Breast epithelium (tissue), 4 donors: ENCODE measurements at places on chromosomes 13 and 19.

GRCh38 chr19:7340959-7341837 lies 7.5 kb upstream of the ARHGEF18 start:
- peak; percentile 64 for DNase-seq

DNA sequence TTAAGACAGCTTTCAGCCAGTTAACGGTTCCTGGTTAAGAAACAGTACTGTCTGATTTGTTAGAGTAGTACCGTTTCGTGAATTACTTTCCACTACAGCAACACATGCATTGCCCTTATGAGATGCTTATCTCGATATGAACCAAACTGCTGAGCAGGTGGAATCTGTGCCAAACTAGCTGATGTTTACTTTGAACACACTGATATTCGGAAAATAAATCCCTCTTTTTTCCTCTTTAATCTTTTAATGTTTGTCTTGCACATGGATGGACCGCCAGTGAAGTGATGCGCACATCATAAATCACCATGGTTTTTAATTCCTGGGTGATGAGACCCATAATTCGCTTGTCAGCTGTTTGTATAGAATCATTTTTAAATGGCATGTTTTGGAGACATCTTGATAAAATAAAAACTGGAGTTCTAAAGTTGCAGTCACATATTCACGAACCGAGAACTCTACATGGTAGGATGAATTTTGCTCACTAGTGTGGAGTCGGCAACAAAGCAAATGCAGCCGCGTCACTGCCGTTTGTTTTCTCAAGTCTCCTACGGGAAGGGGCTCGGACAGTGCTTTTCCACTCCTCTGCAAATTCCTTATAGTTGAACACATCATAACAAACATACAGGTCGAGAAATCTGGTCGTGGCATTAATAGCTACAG lies 1.1 kb downstream of the GJA3 start:
- no peak for DNase-seq

GRCh38 chr19:44903602-44904425 lies 1.8 kb upstream of the APOE start:
- DNase-seq, result peak; percentile 78

DNA sequence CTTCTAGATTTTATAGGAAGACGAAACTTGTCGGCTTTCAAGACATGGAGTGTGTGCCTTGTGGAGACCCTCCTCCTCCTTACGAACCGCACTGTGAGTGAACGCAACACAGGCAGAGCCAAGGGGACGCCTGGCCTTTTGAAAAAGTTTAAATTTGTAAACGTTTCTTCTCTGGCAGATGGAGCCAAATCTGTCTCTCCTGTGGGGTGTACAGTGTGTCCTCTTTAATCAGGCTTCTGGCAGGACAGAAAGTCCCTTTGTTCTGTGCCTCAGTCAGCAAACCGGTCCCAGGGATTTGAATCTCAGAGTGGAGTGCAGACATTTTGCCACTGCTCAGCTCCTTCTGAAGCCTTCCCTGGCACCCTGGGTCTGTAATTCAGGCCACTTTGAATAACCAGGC lies 56.5 kb downstream of the TNFRSF19 start:
- no peak for DNase-seq

DNA sequence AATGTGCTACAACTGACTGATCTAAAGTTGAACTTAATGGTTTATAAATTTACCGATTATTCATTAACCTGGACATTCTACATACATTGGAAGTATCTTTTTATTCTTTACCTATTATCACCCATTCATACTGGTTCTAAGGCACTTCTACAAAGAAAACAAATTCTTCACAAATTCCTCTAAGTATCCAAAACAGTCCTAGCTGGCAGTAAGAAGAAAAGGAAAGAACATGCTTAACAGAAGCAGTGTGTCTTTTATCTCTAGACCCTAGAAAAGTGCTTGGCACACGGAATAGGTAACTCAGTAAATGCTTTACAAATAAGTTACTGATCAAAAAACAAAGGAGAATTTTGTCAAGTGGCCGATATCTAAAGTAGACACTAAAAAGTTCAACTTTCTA lies 32.8 kb downstream of the TSC22D1 start:
- no peak for DNase-seq

GRCh38 chr13:111265701-111266035 lies 54.8 kb upstream of the TEX29 start:
- DNase-seq, result no peak

DNA sequence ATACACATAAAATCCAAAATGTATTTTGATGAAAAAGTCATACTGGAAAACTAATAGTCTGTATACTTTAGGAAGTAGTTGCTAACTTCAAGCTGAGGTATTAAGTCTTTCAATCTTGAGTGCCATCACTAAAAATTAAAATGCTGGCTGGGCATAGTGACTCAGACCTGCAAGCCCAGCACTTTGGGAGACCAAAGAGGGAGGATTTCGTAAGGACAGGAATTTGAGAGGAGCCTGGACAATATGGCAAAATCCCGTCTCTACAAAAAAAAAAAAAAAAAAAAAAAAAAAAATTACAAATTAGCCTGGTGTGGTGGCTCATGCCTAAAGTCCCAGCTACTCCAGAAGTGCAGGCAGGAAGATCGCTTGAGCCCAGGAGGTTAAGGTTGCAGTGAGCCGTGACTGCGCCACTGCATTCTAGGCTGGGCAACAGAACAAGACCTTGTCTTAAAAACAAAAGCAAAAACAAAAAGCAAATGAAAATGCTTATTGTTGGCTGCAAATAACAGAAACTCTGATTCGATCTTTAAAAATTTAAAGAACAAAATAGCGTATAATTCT lies 1994.2 kb upstream of the PCDH20 start:
- DNase-seq, result no peak

- no peak for DNase-seq
Measured at GRCh38 chr13:24185591-24186232, 25.2 kb downstream of the SPATA13 start.

GRCh38 chr13:95743192-95743591 lies 66.3 kb downstream of the DNAJC3 start:
- no peak for DNase-seq

DNA sequence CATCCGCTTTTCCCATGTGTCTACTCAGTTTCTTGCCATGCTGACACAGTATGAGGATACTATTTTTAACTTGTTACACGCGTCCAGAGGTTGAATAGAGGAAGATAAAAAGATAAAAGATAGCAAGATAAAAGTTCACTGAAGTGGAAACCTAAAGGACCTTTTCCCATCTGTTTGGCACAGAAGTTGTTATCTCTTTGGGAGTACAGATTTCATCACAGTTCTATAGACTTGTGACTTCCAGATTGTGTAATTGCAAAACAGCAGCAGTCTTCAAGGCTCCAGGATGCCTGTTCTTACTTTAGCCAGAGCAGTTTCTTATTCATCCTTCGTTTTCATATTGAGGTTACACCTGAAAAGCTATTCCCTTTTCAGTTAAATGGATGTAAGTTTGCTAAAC lies 369.2 kb downstream of the GPC5 start:
- no peak for DNase-seq

DNA sequence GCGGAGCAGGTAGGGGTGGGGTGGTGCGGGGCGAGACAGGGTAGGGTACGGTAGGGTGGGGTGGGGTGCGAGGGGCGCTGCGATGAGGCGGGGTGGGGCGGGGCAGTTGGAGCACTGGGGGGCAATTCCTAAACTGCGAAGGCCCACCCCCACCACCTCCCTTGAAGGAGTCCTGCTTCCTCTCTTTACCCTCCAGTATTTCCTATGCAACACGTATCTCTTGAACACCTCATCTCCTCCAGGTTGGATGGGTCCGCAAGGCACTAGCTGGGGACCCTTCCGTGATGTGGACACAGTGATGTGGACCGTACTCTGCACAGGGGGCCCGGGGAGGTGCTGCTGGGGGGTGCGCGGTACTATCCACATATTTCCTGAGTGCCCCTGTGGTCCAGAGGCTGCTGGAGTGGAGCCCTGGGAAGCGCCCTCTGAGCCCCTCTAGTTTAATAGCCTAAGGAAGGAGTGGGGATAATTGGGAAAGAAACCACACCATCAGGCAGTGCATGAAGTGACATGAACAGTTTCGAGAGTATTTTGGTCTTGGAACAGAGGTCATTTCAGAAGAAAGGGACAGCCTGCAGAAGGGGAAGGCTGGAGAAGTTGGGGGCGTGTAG lies 1.1 kb downstream of the IL17D start:
- DNase-seq, result no peak

- DNase-seq, result peak; percentile 78
Measured at GRCh38 chr19:3520166-3521103, 14.3 kb downstream of the FZR1 start.

DNA sequence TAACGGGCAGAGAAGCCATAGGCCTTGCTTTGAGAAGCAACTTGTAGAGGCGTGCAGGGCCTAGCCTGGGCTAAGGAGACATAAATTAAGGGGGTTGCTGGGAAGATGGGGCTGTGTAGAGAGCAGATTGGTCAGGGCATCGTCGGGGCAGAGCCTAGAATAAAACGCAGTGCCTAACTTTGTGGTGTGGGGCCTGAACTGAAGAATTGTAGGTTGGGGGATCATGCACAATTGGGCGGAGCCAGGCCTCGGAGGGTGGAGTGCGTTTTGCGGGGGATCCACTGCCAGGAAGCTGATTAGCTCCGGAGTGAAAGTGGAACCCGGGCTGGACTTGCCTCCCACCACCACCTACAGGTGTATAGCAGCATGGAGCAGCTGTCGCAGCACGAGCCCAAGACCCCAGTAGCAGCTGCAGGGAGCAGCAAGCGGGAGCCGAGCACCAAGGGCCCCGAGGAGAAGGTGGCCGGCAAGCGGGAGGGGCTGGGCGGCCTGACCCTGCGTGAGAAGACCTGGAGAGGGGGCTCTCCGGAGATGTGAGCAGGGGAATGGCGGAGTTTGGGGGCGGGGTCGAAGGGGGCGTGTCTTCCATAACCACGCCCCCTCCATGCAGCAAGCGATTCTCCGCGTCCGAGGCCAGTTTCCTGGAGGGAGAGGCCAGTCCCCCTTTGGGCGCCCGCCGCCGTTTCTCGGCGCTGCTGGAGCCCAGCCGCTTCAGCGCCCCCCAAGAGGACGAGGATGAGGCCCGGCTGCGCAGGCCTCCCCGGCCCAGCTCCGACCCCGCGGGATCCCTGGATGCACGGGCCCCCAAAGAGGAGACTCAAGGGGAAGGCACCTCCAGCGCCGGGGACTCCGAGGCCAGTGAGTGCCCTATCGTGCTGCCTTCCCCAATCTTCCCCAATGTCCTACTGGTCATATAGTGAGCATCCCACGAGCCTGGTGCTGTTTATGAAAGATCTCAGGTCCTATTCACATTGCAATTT lies 13.8 kb downstream of the DNASE2 start:
- DNase-seq, result peak; percentile 53

GRCh38 chr13:94542917-94543316 lies 53.0 kb downstream of the TGDS start:
- DNase-seq, result no peak

DNA sequence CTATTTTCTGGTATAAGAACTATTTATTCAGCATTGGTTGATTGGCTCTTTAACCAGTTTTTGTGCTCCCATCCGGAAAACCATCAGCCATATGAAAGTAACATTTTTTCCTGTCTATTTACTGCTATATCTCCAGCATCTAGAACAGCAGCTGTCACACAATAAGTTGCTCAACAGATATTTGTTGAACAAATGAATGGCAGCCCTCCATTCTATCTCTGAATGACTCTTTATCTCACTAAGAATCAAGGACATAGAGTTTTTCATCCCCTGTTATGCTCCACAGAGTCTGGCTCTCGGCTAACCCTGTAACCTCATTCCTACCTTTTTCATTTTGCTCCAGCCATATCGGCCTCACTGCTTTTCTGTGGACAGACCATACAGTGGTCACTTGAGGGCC lies 145.5 kb downstream of the SLITRK6 start:
- DNase-seq, result no peak

DNA sequence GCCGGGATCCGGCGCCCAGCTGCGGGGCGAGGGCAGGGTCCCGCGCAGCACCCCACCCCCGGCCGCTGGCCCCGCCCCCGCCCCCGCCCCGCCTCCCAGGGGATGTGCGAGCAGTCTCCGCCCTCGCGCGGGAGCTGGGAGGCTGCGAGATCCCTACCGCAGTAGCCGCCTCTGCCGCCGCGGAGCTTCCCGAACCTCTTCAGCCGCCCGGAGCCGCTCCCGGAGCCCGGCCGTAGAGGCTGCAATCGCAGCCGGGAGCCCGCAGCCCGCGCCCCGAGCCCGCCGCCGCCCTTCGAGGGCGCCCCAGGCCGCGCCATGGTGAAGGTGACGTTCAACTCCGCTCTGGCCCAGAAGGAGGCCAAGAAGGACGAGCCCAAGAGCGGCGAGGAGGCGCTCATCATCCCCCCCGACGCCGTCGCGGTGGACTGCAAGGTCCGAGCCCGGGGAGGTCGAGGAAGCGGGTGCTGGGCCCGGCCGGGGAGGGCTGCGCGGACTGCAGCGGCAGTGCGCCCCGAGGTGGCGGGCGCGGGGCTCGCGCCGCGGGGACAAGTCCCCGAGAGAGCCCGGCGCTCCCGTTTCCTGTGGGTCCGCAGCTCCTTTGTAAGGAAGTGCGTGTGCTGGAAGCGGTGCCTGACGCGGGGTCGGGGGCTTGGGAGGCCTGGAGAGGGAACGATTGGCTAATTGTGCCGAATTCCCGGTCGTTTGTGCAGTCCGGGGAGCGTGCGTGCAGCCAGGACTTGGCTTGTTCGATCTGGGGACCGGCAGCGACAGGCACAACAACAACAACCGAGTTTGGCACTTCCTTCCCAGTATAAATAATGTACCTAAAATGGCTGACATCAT lies at the start of gene ITM2B:
TSS of gene ITM2B (plus strand) at position 161 of the 843 bp plus-strand sequence. CDS start at position 316, 155 bp downstream.
- DNase-seq, result peak; percentile 36

DNA sequence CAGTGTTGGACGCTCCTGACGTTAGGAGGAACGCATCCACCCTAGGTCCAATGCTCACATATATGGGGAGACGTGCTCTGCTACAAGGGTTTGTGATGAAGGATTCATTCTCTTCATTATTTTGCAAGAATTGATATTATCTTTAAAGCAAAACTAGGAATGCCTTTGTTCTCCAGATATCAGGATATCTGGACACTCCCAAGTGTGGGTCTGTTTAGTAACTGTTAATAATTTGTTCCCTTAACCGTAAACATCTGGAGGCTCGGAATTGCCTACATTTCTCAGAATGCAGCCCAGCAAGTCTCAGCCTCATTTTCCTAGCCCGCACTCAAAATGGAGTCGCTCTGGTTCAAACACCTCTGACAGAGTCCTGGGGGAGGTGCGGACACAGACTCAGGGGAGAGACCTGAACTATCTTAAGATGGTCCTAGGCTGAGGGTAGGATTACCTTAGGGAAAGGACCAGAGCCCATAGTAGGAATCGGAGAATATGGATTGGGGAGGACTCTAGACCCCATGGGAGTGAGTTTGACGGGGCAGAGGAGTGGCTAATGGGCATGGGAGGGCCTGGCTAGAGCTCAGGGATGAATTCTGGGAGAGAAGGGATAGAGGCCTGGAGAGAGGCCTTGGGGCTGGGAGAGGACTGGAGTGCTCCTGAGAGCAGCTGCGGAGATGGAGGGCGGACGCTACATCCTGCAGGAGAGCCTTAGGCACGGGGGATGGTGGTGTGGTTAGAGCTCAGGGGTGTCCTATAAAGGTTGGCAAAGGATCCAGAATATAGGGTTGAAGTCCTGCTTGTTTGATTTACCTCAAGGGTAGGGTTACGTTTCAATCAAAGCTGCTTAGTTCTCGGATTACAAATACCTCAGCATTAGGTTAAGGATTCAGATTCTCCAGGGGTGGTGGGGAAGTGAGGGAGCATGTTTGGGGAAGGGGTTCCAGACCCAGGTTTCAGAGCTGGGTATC lies 43.2 kb downstream of the ZNF331 start:
- DNase-seq, result no peak
